ENCODE measurements at places on chromosomes 3 and 15. TPM values are rescaled to one million over a fixed set of nuclear protein-coding genes. Genes with fewer than 3 reads are reported as not detected.

DNA sequence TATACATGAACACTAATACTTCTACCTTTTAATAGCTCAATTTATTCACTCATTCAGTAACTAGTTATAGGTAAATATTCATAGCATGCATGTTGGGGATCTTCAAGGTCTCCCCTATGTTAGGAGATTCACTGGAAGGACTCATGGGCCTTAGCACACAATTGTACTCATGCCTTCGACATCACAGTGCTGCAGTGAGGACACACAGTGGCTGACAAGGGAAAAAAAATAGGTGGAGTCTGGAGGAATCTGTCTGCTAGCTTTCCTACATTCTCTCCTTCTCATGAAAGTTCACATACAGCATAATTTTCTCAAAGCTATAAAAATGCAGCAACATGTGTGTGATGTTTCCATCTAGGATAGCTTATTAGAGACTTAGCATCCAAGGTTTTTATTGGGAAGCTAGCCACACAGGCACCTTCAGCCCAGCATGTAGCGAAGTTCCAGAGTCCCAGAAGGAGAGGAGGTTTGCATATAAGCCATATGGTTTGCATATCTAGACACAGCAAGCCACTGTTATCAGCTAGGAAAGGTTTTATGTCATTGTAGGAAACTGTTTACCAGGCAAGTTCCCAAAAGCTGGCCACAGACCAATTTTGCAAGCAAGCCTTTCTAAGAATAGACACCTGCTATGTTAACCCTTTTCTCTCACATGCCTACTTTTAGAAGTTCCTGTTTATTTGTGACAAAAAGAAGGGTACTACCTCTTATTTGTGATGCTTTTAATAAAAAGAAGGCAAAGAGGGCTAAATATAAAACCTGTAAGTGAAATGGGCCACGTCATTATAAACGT, 46.4 kb downstream of the MORC1 start:
- DNase-seq, result no peak

GRCh38 chr3:171132873-171133272, 106.4 kb upstream of the SLC2A2 start:
- DNase-seq, result no peak

DNA sequence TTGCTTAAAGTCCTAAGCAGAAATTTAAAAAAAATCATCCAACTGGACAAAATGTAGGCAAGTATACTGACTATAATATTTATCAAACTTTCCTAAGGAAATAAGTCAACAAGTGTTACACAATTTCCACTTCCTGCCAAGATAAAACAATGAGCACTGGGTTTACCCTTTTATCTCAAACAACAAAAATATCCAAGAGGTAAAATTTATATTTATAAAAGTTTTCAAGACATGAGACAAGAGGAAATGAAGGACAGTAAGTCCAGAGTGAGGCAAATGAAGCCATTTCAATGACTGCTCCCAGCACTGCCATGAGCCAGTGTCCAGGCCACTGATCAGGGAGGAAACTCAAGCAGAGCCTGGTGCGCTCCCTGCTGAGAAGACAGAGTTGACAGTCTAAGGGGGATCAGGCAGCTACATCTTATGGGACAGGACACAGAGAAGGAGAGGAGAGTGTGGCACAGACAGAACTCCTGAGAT, 439.4 kb downstream of the RAP2B start:
- no peak for DNase-seq

The CPNE4 gene
- not detected for polyA plus RNA-seq

- no peak for DNase-seq
These were observed 349.9 kb upstream of the TGFBR2 start for GRCh38 chr3:30256474-30256873.

- DNase-seq, result no peak
These were observed 46.7 kb upstream of the ABHD2 start for GRCh38 chr15:89041507-89041906.

The OPA1 gene
- 29.4 TPM for polyA plus RNA-seq

DNA sequence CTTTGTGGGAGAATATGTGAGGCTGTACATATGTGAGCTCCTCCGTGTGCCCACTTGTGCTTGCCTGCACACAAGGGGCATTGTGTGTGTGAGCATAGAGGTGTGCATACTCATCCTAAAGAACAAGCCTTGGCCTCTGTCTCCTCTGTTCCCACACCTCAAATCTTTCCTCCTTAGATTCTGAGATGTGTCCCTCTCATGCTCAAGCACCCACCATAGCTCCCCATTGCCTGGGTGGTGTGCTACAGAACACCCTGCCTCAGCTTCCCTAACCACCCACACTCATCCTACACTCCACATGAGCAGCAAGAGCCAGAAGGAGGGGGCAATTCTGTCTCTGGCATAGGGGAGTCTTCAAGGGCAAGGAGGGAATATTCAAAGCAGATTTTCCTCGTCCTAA, 27.7 kb downstream of the LINGO1 start:
- DNase-seq, result no peak

DNA sequence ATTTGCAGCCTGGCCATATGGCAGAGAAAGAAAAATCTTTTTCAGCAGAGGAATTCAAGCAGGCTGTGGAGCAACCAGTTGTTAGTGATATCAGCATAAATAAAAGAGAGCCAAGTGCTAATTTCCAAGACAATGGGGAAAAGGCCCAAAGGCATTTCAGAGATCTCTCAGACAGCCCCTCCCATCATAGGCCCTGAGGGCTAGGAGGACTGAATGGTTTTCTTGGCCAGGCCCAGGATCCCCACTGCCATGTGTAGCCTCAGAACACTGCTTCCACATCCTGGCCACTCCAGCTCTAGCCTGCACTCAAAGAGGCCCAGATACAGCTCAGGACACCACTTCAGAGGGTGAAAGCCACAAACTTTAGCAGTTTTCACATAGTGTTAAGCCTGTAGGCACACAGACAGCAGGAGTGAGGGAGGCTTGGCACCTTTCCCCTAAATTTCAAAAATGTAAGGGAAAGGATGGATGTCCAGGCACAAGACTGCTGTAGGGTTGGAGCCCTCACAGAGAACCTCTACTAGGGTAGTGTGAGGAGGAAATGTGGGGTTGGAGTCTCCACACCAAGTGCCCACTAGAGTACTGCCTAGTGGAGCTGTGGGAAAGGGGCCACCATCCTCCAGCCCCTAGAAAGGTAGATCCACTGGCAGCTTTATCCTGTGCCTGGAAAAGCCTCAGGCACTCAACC, 191.4 kb downstream of the TBL1XR1 start:
- DNase-seq, result no peak

DNA sequence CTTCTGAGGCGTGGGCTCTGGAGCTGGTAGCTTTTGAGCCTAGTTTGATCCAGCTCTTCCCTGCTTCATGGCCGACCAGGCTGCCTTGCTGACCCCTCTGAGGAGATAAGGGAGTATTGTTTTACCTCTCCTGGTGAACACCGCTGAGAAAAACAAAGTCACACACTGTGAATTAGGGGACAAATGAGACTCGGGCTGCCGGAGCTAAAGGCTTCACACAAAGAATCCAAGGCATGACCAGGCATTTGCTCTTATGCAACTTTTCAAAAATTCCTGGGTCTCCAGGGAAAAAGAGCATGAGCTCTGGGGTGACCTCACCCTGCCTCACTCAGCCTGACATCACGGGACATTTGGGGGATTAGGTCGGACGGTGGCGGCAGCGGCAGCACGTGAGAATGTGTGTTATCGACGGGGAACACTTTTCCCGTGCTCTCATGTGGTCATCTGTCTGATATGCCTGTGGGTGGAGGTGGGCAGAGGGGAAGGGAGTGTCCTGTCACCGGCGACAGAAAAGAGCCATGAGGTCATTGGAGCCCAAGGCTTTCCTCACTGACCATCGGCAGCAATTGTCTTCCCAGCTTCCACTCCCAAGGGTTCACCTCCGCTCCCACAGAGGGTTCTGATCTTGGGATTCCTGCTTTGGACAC, 61.0 kb downstream of the TMEM44 start:
- DNase-seq, result peak; percentile 81

The RHOV gene
- 0.10 TPM for polyA plus RNA-seq
